GM23248 (cell line): ENCODE measurements at places on chromosomes 16 and 17.

DNA sequence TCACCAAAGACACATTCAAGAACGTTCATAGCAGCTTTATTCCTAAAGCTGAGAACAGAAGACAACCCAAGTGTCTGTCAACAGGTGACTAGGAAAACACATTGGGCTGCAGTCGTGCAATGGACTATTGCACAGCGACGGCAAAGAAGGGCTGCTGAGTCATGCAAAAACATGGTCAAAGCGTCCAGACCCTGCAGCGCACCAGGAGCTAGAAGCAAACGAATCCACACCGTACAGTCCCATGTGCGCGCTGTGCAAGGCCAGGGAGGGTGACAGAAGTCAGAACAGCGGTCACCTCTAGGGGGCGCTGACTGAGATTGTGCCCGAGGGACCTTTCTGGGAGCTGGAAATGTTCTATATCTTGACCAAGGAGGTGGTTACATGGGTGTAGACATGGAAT lies 266.4 kb downstream of the MAF start:
- H3K27me3 ChIP-seq, result no peaks in the 10 kb centered on the region
- H3K4me3 ChIP-seq, result no peak overlapping the region
- H3K36me3 ChIP-seq, result no peaks in the 10 kb centered on the region
- no peak for DNase-seq

- DNase-seq, result no peak
- H3K4me3 ChIP-seq, result no peak overlapping the region
- peaks cover 22% of the 10 kb centered on the region for H3K27me3 ChIP-seq
- no peak overlapping the region for H3K27ac ChIP-seq
- H3K4me1 ChIP-seq, result no peaks in the 10 kb centered on the region
- no peaks in the 10 kb centered on the region for H3K36me3 ChIP-seq
Measured at GRCh38 chr17:40604327-40605080, 39.2 kb upstream of the CCR7 start.

DNA sequence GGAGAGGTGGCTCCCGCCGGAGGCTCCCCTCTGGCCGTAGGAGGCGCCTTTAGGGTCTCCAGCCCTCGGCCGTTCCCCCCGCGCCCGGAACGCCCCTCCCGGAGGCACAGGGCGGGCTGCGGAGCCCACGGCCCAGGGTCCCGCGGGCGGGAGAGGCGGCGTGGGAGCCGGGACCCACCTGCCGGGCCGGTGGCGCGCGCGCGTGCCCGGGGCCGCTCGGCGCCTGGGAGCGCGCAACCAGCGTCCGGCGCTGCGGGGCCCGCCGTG lies at the start of gene MIF4GD:
MIF4GD (minus strand) TSS at position 266 of the 267 bp plus-strand sequence. CDS start 1,036 bp downstream, outside the sequence.
- H3K4me3 ChIP-seq, result peak within 1 kb of the TSS; percentile 93
- no peaks in the 10 kb centered on the region for H3K27me3 ChIP-seq
- peaks cover 6% of the 10 kb centered on the region; the same call in 1 of the 2 replicates for H3K36me3 ChIP-seq
- H3K27ac ChIP-seq, result peak within 1 kb of the TSS; percentile 58

DNA sequence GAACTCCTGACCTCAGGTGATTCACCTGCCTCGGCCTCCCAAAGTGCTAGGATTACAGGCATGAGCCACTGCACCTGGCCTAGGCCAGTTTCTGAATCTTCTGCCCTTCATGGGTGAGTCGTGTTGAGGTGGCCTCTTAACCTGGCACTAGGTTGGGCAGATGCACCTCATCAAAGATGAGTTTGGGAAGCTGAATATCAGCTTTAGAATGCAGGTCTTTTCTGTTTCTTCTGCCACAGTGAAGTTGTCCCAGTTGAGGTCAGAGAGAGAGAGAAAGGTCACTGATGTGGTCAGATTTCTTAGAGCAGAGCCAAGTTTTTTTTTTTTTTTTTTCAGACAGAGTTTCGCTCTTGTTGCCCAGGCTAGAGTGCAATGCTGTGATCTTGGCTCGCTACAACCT lies 111.3 kb upstream of the WSCD1 start:
- H3K4me3 ChIP-seq, result no peak overlapping the region
- no peaks in the 10 kb centered on the region for H3K27me3 ChIP-seq
- no peak overlapping the region for H3K27ac ChIP-seq
- H3K4me1 ChIP-seq, result no peaks in the 10 kb centered on the region

GRCh38 chr17:52899235-52899634 lies 740.7 kb upstream of the CA10 start:
- H3K4me1 ChIP-seq, result no peaks in the 10 kb centered on the region
- H3K36me3 ChIP-seq, result no peaks in the 10 kb centered on the region
- no peak overlapping the region for H3K27ac ChIP-seq
- no peak overlapping the region for H3K4me3 ChIP-seq
- no peaks in the 10 kb centered on the region for H3K27me3 ChIP-seq

DNA sequence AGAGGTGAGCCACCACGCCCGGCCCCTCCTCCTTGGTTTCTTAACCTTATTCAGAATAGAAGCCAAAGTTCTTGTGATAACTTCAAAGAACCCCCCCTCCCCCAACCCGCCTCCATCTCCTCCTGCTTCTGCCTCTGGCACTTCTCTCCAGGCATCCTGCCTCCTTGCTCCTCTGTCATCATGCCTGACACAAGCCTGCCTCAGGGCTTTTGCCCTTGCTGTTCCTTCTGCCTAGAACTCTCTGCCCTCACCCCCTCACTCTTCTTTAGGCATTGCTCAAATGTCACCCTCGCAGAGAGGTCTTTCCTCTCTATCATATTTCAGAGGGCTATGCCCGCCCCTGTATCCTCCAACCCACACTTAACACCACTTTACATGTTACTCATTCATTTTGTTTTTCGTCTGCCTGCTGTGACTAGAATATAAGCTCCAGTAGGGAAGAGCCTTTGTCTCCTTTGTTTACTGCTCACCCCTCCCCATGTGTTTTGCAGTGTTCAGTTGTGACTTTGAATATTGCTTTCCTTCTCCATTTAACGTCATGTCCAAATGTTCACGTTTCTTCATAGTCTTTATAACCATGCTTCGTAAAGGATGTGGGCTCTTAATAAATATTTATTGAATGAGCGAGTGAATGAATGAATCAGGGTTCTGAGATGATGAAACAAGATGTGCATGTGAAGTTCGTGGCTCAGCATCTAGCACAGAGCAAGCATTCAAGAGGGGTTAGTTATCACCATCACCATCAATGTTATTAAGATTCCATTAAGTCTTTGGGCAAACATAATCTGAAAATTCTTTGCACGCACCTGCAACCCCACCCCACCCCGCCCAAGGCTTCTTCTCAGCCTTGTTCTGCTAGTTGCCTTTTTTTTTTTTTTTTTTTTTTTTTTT lies 186.2 kb upstream of the WSCD1 start:
- no peak overlapping the region for H3K4me3 ChIP-seq
- H3K27me3 ChIP-seq, result no peaks in the 10 kb centered on the region
- H3K36me3 ChIP-seq, result no peaks in the 10 kb centered on the region
- no peak for DNase-seq
- H3K4me1 ChIP-seq, result no peaks in the 10 kb centered on the region
- no peak overlapping the region for H3K27ac ChIP-seq

GRCh38 chr17:21082001-21082436 lies 39.2 kb upstream of the USP22 start:
- H3K4me1 ChIP-seq, result no peaks in the 10 kb centered on the region
- no peaks in the 10 kb centered on the region for H3K27me3 ChIP-seq
- no peak for DNase-seq

- DNase-seq, result peak; percentile 93
- H3K36me3 ChIP-seq, result 0 out of 2 replicates have a peak, but pooled peaks cover 11% of the 10 kb centered on the region
- H3K27me3 ChIP-seq, result no peaks in the 10 kb centered on the region
- H3K4me1 ChIP-seq, result peaks cover 26% of the 10 kb centered on the region
- H3K27ac ChIP-seq, result peak within 1 kb of the TSS; percentile 93
Measured at GRCh38 chr16:68264128-68265077, at the start of gene SLC7A6. Gene SLC7A6, plus strand, starts transcription at chr16:68264526. Its CDS starts 10,201 bp downstream, at chr16:68274727.

GRCh38 chr17:76920364-76921139 lies 52.3 kb downstream of the MGAT5B start:
- H3K27ac ChIP-seq, result no peak overlapping the region
- peaks cover 37% of the 10 kb centered on the region for H3K27me3 ChIP-seq
- DNase-seq, result no peak
- no peaks in the 10 kb centered on the region for H3K4me1 ChIP-seq
- no peaks in the 10 kb centered on the region for H3K36me3 ChIP-seq

DNA sequence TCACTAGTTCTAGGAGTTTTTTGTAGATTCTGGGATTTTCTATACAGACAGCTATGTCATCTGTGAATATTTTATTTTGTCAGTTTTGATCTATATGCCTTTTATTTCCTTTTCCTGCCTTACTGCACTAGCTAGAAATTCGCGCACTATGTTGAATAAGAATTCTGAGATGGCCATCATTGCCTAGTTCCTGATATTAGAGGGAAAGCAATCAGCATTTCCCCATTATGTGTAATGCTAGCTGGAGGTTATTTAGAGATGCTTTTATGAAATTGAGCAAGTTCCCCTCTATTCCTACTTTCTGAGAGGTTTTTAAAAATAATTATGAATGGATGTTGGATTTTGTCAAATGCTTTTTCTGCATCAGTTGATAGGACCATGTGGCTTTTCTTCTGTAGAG lies 23.8 kb downstream of the MPRIP start:
- H3K4me3 ChIP-seq, result no peak overlapping the region
- DNase-seq, result no peak
- H3K36me3 ChIP-seq, result peaks cover 12% of the 10 kb centered on the region; the same call in 1 of the 2 replicates
- H3K4me1 ChIP-seq, result peaks cover 31% of the 10 kb centered on the region

GRCh38 chr17:61352781-61353491 lies 46.7 kb upstream of the TBX2 start:
- H3K4me1 ChIP-seq, result 0 out of 2 replicates have a peak, but pooled peaks cover 5% of the 10 kb centered on the region
- no peak overlapping the region for H3K4me3 ChIP-seq
- H3K36me3 ChIP-seq, result no peaks in the 10 kb centered on the region

- H3K4me3 ChIP-seq, result no peak overlapping the region
- no peak for DNase-seq
- no peaks in the 10 kb centered on the region for H3K36me3 ChIP-seq
Measured at GRCh38 chr17:63306855-63307254, 139.3 kb downstream of the CYB561 start.

DNA sequence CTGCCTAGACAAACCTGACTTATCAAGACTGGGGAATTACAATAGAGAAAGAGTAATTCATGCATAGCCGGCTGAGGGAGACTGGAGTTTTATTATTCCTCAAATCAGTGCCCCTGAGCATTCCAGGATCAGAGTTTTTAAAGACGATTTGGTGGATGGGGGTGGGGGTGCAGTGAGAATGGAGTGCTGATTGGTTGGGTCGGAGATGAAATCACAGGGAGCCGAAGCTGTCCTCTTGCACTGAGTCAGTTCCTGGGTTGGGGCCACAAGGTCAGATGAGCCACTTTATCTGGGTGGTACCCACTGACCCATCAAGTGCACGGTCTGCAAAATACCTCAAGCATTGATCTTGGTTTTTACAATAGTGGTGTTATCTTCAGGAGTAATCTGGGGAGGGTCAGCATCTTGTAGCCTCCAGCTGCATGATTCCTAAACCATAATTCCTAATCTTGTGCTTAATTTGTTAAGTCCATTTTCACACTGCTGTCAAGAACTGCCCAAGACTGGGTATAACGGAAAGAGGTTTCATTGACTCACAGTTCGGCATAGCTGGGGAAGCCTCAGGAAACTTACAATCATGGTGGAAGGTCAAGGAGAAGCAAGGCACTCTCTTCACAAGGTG lies 69.6 kb downstream of the MARF1 start:
- no peaks in the 10 kb centered on the region for H3K27me3 ChIP-seq
- no peak for DNase-seq
- peak overlapping the region; percentile 34; the same call in 1 of the 2 replicates for H3K27ac ChIP-seq

- no peaks in the 10 kb centered on the region for H3K4me1 ChIP-seq
- no peaks in the 10 kb centered on the region for H3K27me3 ChIP-seq
- H3K27ac ChIP-seq, result no peak overlapping the region
Measured at GRCh38 chr17:42709561-42709960, 27.2 kb downstream of the CNTNAP1 start.

DNA sequence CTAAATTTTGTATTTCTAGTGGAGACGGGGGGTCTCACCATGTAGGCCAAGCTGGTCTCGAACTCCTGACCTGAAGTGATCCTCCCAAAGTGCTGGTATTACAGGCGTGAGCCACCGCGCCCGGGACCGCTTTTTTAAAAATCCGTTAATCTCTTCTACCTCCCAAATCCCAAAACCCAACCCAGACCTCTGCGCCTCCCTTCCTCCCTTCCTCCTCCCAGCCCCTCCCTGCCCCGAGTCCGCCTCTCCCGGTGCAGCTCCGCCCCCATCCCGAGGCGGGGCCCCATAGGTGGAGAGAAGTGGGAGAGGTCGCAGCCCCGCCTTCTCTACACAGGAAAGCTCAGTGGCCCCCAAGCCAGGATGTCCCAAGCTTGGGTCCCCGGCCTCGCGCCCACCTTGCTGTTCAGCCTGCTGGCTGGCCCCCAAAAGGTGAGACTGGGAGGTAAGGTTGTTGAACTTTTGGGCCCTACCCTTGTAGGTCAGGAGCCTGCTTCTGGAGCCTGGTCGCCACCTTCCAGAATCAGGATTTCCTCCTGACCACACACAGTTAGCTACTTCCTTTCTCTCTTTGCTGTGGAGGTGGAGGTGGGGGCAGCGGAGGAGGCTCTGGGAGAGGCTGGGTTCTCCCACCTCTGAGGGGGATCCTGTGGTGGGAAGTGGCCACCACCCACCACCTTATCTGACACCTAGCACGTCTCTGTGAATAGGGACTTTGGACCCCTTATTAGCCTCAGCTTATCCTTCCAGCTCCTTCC lies at the start of gene TMEM92:
TMEM92 (plus strand) TSS at position 325 of the 755 bp plus-strand sequence; CDS start at position 361, 36 bp downstream.
- H3K4me1 ChIP-seq, result peaks cover 52% of the 10 kb centered on the region
- peak within 1 kb of the TSS; percentile 75 for H3K4me3 ChIP-seq
- DNase-seq, result peak; percentile 45
- peak within 1 kb of the TSS; percentile 89 for H3K27ac ChIP-seq
- no peaks in the 10 kb centered on the region for H3K36me3 ChIP-seq

GRCh38 chr16:84603140-84603816 lies 14.6 kb downstream of the COTL1 start:
- peak; percentile 99 for DNase-seq
- no peaks in the 10 kb centered on the region for H3K27me3 ChIP-seq
- H3K27ac ChIP-seq, result peak overlapping the region; percentile 89
- H3K4me3 ChIP-seq, result peak overlapping the region; percentile 33; the same call in 1 of the 2 replicates

DNA sequence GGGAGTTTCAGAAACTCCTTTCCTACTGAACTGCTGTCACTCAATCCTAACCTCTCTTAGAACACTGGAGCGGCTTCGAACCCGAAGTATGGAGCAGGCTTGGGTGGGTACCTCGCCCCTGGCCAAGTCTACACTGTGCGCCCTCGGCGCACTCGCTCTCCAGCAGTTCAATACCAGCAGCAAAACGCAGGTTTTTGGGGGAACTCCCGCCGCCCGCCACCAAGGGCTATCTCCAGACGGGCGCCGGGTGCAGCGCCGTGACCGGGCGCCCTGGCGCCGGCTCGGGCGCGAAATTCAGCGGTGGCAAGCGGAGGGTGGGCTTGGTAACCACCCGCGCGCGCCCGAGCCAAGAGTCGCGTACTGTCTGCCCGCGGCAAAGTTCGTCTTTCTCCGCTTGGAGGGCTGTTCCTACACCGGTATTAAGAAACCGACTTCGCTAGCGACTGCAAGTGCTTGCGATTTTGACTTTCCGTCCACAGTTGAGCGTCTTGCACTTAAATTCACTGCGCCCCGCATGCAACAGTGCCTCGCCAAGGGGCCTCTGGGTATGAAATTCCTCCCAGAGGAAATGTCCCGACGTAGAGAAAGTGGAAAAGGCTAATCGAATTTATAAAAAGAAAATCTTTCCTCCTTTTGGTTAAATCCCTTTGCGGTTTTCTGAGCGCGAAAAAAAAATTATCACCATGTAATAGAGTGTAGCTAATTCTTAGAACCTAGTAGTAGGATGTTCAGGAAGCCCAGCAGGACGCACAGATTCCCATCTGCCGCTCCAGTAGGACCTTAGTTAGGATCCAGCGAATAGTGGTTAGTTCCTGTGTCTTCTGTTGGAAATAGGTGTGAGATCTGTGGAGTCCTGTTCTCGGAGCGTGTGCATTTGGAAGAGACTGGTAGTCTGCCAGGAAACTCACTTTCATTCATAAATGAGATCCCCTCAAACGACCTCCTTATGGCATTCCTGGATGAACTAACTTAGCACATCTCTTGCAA lies 5.0 kb upstream of the SALL1 start:
- peak; percentile 63 for DNase-seq
- 0 out of 2 replicates have a peak overlapping the region, but pooled peaks have one; percentile 5 for H3K27ac ChIP-seq
- H3K4me3 ChIP-seq, result peak overlapping the region; percentile 71
- peaks cover 14% of the 10 kb centered on the region for H3K4me1 ChIP-seq
